GDM1 (cell line): ENCODE measurements at places on chromosomes 6 and 20.

- DNase-seq, result no peak
These were observed 21.5 kb downstream of the FOXC1 start for GRCh38 chr6:1631251-1631650.

DNA sequence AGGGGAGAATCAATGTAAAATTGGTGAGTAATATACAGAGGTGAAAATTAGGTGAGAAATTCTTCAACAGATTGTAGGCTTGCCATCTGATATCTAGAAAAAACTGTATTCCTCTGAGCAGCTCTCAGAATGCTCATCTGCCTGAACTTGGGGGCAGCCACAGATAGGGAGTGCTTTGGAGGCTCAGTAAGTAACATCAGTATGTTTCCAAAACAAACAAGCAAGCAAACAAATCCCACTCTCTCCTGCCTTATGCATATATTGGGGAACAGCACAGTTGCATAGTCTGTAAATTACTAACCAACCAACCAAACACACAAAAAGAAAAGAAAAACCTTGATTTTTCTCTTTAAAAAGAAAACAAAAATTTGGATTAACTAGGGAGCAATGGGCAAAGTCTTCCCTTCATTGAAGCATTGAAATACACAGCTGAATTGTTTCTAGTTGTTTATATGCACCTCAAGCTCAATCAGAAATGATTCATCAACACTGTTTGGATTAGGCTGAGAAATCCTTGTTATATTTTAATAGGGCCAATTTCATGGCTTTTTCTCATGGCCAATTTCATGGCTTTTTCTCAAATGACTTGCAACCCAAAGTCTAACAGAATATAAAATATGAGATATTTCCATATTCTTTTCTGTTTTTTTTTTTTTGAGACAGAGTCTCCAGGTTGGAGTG lies 50.1 kb upstream of the DEK start:
- DNase-seq, result no peak

DNA sequence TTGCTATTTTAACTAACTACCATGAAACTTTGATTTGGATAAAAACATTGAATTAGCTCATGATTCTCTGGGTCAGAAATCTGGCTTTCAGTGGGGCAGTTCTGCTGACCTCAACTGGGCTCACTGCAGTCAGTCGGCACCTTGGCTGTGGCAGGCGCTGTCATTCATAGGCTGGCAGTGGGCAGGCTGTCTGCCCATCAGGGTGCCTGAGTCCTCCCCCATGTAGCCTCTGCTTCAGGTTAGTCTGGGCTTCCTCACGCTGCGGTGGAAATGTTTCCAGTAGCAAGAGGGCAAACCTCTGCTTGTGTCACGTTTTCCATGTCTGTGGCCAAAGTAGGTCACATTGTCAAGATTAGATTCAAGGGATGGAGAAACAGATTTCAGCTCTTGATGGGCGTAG lies 251.0 kb upstream of the TCF21 start:
- DNase-seq, result no peak

GRCh38 chr6:13235339-13235738 lies 93.0 kb downstream of the TBC1D7 start:
- DNase-seq, result no peak

- no peak for DNase-seq
These were observed 79.6 kb upstream of the AHI1 start for GRCh38 chr6:135577059-135577538.

DNA sequence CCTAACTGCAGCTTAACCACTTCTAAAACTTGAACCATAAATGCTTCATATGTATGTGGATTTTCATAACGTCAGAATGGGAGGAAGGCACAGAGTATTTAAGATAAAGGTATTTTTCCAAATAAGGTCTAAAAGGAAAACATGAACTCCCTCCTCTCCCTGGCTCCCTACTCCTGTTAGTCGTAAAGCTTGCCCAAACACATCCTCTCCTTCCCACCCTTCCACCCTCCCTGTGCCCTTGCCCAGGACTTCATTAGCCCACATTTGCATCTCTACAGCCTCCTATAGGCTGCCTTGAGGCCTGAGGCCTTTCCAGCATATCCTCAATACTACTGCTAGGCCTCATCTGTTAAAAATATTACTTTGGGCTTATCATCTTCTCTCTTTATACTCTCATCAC lies 17.1 kb upstream of the SMIM13 start:
- no peak for DNase-seq
